ENCODE measurements at places on chromosomes 12 and 14.

GRCh38 chr12:127823801-127824200, 443.2 kb upstream of the TMEM132C start:
- no peak for DNase-seq

DNA sequence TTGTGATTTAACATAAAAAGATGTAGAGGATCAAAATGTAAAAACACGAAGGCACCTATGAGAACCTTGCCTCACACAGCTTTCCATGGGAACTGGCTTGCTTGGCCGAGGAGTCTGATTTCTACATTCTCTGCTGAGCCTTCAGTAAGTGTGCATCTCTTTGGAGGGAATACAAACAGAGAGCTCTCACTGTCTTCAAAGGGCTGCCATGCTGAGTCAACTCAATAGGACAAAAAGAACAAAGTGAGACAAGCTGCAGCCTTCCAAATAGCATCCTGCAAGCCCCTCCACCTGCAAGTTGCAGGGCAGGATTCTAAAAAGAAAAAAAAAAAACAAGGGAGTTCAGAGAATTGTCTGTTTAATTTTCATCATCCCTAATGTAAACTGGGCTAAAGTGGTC, 411.9 kb downstream of the NELL2 start:
- DNase-seq: no peak

DNA sequence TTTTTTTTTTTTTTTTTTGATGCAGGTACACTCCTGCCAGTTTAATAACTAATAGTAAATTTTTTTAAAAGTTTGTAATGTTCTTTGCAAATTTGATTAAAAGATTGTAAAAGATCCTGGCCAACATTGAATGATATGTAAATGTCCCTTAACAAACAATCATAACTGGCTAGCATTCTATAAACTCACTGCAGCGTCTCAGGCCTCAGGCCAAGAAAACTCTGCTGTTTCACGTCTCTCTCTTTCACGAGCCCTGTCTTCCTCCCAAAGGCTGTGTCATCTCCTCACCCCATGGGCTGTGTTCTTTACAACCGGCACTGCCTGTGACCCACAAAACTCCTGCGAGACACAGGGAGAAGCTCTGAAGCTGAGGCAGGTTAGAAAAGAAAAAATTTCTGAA, 103.3 kb downstream of the NUAK1 start:
- DNase-seq: no peak

- peak; percentile 90 for DNase-seq
Observed at GRCh38 chr14:50000380-50001150, 107.7 kb downstream of the ARF6 start.

DNA sequence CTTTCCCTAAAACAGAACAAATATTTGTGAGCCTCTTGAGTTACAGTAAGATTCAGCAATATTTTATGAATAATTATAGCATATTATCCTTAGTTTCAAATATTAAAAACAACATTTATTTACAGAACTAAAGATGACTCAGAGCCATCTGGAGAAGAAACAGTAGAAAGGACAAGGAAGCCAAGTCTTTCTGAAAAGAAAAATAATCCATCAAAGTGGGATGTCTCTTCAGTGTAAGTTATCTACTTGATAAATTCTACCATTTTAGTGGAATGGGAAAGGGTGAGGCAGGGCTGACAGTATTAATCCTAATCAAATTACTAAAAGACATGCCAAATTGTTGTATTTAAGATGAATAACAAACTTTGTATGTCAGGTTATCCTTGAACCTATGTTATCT, 88.1 kb downstream of the DNAI7 start:
- DNase-seq: no peak

DNA sequence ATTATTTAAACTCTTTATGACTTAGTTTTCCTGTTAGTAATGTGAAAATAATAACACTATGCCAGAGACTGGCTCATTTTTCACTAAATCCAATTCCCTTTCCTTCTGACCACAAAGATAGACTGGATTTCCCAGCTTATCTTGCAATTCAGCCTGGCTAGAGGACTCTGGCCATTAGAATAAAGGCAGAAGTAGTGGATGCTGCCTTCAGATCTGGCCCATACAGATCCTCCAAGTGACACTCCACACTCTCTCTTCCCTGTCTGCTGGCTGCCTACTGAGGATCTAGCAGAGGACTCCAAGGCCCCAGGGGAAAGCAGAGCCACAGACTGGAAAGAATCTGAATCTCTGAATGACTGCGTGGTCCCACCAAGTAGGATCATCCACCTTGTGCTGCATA, 188.8 kb upstream of the LMNTD1 start:
- no peak for DNase-seq

- no peak for DNase-seq
Observed at GRCh38 chr14:47730296-47730695, 54.9 kb upstream of the MDGA2 start.

DNA sequence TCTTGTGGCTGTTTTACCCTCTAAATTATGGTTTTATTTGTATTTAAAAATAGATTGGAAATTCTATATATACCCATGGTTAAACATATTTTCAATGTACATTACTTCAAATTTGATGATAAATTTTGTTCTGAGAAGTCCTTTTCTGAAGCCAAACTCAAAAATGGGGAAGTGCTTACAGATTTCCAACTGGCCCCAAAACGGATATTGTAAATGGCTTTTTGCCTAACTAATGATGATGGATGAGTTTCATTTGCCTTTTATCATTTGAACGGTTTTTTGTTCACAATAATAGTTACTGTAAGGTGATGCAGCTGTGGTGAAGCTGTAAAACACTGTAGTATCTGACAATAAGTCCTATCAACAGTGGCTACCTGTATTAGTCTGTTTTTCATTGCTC, 136.9 kb downstream of the FUT8 start:
- no peak for DNase-seq

- no peak for DNase-seq
Observed at GRCh38 chr14:23481362-23481970, 12.0 kb downstream of the NGDN start.

DNA sequence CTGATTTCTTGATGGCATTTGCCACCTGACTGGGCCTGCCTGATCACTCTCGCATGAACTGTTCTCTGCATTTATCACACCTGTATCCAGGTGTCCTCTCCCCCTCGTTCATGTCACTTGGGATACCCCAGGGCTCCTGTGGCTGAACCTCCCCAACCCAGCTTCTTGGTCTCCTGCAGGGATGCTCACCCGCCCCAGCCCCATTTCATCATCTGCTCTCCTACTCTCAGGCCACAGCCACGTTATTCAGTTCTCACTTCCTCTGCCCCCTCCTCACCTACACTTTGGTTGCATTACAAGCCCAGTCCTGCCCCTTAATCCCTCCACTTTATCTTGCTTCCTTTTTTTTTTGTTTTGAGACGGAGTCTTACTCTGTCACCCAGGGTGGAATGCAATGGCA, 35.5 kb downstream of the TMBIM6 start:
- no peak for DNase-seq

Measured in activated CD8-positive, alpha-beta memory T cell treated with anti-CD3 and anti-CD28 coated beads for 24 hours (primary cell).